Spinal cord (tissue), 10 donors: ENCODE measurements at places on chromosomes 1 and 21. TPM values are rescaled to one million over a fixed set of nuclear protein-coding genes. Genes with fewer than 3 reads are reported as not detected.

DNA sequence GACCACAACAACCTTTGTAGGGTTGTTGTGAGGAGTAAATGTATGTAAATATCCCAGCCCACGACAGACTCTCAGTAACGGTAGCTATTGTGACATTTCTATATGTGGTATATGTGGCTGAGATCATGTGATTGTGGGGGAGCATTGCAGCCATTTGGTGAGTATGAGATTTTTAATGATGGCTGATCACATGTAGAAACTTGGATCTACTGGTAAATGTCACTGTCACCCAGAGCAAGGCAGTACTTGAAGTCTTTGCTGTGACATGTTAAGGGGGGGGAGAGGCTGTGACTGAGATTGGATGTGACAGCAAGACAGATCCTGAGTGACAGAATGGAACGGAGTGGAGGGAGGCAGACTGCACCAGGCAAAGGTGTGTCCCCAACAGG lies 23.9 kb upstream of the MEF2D start:
- no peak for DNase-seq

The SLC25A34 gene
- total RNA-seq = 3.1 TPM

DNA sequence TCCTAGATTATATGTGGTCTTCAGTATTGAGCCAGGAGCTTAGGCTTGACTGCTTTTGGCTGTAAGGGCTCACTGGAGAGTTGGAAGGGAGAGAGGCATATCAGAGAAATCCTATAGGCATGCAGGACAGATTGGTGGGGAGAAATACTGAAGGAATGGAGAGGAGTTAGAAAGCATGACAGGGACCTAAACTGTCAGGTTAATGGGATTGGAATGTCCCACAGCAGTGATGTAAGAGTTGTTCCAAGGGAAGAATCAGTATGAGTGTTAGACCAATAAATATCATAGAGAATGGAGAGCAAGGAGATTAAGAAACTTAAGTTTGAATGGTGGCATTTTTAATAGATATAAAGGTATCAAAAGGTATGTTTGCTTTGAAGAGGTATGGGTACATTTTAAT lies 39.7 kb downstream of the SLC35A3 start:
- DNase-seq = no peak

The MAP3K21 gene
- total RNA-seq = 2.1 TPM

DNA sequence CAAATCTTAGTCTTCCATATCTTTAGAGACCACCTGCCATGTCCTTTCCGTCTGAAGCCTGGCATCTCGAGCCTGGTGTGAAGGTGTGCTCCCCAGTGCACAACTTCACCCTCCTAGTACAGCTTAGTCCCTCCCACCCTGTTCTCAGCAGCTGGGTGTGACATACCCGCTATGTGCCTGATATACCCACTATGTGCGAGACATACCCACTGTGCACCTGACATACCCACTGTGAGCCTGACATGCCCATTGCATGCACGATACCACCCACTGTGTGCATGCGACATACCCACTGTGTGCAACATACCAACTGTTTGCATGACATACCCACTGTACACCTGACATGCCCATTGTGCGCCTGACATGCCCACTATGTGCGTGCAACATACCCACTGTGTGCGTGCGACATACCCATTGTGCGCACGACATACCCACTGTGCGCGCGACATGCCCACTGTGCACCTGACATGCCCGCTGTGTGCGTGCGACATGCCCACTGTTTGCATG lies 3.0 kb upstream of the RRP1 start:
- DNase-seq = no peak

- no peak for DNase-seq
Observed at GRCh38 chr1:30449428-30450147, 273.8 kb downstream of the MATN1 start.

The METTL25B gene
- 8.1 TPM for total RNA-seq

The CD52 gene
- total RNA-seq = 1.4 TPM

The ABCG1 gene
- 22.5 TPM for total RNA-seq

DNA sequence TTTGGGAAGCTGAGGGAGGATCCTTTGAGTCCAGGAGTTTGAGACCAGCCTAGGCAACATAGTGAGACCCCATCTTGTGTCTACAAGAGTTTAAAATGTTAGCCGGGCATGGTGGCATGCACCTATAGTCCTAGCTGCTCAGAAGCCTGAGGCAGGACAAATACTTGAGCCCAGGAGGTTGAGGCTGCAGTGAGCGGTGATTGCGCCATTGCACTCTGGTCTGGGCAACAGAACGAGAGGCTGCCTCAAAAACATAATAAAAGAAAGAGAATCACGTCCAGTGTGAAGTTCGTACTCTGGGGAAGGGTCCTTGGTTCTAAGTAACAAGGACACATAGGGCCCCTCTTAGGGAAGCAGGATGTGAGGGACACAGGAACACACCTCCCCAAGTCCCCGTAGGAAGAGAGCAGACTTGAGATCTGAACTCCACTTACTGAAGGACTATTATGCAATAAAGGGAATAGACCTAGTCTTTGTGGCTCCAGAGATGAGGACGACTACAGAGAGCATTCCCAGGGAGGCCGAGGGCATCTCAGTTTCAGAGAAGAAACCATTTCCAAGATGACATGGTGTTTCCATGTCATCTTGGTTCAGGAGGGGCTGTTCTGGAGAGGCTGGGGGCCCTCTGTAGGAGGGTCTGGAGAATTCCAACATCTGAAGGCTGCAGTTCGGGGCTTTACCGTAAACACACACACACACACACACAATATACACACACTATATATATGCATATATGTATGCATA lies 10.8 kb upstream of the ENO1 start:
- peak; percentile 40 for DNase-seq

- no peak for DNase-seq
Observed at GRCh38 chr1:84272401-84272800, 29.1 kb upstream of the SAMD13 start.

DNA sequence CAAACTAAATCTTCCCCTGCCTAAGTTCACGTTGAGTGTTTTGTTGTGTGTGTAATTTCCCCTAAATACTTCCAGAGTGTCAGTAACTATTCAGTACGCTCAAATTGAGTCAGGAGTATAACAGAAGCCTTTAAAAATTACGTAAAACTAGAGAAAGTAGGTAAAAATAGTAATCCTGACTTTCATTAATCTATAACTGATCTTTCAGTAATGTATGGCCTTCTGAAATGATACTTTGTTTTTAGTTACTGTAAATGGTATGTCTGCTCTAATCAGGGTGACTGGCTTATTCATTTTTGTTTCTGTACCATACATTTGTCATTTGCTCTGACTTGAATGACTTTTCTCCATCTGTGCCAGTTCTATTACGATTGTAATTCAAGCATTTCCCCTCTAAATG lies 29.4 kb downstream of the MIER1 start:
- DNase-seq = no peak

DNA sequence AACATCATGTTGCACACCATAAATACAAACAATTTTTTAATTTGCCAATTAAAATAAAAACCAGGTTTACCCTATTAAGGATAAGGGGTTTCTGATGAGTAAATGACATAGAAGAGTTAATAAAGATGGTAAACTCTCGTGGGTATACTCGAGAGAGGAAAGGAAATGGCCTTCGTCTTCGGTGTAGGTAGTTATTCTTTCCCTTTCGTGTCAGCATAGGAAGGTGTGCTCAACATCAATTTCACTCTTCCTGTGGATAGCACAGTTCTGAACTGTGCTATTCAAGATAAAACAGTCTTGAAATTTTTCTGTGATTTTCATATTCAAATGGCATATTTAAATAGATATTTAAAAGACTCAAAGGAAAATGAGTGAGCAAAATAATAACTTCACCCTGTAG lies 98.2 kb downstream of the RGL1 start:
- no peak for DNase-seq

The ZFP69B gene
- 10.7 TPM for total RNA-seq

GRCh38 chr1:60071296-60071695 lies 2.3 kb downstream of the C1orf87 start:
- no peak for DNase-seq

The ORC1 gene
- total RNA-seq = 3.2 TPM

DNA sequence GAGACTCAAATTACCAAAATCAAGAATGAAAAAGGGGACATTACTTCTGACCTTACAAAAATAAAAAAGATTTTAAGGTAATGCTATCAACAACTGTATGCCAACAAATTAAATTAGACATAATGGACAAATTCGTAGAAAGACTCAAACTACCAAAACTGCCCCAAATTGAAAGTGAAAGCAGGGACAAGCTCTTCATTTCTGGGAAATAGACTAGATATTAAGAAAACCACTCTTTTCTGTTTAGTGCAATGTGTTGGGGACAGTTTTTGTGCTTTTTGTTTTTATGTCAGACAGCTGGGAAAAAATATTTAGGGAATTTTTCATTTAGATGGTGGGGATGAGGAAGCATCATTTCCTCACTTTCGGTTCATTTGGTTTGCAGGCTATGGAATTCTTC lies 4.9 kb upstream of the GBP1 start:
- DNase-seq = no peak

DNA sequence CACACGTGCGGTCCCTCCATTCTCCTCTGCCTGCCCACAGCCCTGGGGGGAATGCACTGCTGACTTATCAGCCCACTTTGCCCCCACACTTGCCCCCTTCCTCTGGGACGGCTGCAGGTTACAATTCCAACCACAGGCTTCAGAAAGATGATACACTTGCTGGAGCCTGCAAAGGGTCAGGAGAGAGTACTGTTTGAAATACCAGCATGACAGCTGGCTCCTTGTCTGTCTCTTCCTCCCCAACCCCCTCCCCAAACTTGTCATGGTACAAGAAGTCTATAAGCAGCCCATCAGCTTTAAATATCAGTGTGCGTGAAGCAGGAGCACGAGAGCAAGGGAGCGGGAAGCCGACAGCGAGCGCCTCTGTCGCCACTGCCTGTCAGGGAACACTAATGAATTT lies 62.4 kb downstream of the ERI3 start:
- no peak for DNase-seq

DNA sequence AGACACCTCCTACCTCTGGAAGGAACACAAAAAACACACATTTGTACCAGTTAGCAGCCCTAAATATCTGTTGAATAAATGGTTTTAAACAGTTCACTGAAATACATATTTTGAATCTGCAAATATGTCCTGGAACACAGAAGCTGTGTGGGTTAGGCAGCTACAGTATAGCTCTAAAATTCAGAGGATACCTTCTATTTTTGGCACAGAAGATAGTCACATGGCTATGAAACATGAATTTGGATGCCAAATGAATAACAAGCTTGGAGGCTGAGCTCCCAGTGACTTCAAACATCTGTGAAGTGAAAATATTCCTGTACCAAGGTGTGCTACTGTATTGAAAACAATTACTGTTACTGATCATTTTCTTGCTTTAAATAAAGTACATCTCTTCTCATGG lies 391.5 kb upstream of the ADGRL2 start:
- no peak for DNase-seq

DNA sequence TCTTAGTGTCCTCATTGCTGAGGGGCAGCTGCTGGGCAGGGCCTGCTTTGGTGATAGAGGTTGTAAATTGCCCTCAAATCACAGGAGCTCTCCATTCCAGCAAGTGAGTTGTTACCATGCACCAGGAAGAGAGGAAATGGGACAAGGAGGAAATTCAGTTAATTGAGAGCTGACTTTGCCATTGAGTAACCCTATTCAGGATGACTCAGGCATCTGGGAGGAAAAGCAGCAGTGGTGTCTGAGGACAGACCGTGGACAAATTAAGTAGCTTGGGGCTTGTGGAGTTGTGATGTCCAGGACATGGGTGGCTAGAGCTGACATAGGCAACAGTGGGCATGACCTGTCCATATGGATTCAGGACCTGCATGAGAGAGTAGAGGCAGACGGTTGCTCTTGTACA lies 5.9 kb downstream of the ARHGEF10L start:
- DNase-seq = no peak

DNA sequence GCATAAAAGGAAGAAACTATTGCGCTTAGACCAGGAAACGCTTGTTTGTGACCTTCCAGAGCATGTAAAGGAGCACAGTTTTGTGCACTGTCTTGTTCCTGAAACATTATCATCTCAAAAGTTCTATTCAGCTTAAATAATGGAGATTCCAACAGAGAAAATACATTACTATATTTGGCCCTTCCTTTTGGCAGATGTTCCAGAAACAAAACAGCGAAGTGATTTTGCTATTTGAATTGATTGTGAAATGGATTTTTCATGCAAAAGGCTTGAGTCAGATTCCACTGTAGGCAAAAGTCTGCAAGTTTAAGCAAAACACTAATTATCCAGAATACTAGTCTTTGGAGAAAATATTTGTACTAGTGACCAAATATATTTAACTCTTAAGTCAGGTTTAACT lies 80.3 kb upstream of the PTBP2 start:
- DNase-seq = no peak
